ENCODE measurements at places on chromosomes 16 and 17.

GRCh38 chr16:23678430-23679273 lies at the start of gene PLK1:
TSS of gene PLK1 (plus strand) at chr16:23678889. CDS start at chr16:23678933, 44 bp downstream.
- DNase-seq = peak; percentile 92

- DNase-seq = peak; percentile 36
These were observed 179.1 kb upstream of the CACNG5 start for GRCh38 chr17:66655861-66656260.

DNA sequence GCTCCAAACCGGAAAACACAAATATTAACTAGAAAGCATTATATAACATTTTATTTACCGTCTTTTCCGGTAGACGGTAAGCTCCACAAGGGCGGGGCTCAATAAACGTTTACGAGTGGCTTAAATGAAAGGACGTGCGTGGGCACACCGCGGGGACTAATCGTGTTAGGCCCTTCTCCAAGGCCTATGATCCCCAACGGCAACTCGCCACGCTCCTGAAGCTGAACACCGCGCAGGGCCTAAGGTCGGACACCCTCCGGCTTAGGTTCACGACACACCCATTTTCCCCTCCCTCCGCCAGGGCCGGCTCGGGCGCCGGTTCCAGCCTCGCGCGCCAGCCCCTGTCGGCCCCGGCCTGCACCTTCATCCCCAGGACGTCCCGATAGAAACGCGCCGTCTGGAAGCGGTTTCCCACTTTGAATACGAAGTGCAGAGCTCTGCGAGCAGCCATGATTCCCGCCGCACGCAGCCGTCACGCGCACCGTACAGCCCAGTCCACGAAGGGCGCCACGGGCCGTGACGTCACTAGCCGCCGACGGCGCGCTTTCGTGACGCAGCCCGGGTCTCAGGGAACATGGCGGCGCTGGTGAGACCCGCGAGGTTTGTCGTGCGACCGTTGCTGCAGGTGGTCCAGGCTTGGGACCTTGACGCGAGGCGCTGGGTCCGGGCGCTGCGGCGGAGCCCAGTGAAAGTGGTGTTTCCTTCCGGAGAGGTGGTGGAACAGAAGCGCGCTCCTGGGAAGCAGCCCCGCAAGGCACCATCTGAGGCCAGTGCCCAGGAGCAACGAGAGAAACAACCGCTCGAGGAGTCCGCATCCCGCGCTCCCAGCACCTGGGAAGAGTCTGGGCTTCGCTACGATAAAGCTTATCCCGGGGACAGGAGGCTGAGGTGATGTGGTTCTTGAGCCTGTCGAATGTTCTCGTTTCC lies at the start of the genes GLOD4 and MRM3:
GLOD4 (minus strand) TSS at position 476 of the 927 bp plus-strand sequence; CDS start at position 451, 25 bp downstream.
MRM3 (plus strand) TSS at position 549 of the 927 bp plus-strand sequence; CDS start at position 575, 26 bp downstream.
- peak; percentile 82 for DNase-seq

DNA sequence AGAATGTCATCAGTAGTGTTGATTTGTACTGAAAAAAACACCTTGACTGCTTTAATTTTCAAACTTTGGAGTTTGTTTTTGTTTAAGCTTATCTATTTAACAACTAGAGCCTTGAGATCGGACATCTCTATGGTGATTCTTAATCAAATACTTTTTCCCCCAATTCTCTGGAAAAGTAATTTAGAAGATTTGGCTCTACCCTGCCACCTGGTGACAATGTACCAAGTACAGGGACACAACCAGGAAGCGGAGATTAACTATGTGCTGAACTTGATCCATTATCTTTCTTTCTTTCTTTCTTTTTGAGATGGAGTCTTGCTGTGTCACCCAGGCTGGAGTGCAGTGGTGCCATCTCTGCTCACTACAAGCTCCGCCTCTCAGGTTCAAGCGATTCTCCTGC lies 30.8 kb downstream of the USP43 start:
- no peak for DNase-seq

DNA sequence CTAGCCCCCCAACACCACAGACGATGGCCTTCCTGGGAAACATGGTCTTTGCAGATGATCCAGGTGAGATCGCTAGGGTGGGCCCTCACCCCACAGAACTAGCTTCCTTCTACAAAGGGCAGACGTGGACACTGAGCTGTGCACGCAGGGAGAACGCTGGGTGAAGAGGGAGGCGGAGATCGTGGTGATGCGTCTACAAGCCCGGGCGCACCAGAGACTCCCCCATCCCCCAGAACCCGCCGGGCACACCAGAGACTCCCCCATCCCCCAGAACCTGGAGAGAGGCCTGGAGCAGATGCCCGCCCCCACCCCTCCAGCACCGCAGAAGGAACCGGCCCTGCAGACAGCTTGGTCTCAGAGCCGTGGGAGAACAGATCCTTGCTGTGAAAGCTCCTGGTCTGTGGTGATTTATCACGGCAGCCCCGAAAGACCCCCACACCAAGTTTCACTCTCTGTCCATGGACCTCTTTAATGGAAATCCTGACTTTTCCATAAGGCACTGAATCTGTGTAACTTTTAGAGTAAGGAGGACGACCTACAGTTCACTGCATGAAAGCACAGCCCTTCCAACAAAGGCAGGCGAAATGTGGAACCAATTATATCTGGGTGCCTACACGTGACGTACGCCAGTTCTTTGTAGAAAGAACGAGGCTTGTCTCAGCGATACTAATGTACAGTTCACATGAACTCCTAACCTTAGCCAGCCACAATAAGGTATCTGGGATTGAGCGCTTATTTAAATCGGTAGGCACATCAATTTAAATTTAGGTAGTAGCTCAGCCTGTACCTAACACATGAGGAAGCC lies 88.5 kb downstream of the ANKRD11 start:
- no peak for DNase-seq

All from NCI-H226 (cell line).